ENCODE measurements at places on chromosomes 11 and 22.

- no peak for DNase-seq
Observed at GRCh38 chr11:10451426-10452116, 3.5 kb upstream of the AMPD3 start.

GRCh38 chr11:27507557-27508322, 1.2 kb upstream of the LIN7C start:
- DNase-seq = no peak

GRCh38 chr11:71322192-71322735, 69.9 kb upstream of the SHANK2 start:
- DNase-seq = no peak

DNA sequence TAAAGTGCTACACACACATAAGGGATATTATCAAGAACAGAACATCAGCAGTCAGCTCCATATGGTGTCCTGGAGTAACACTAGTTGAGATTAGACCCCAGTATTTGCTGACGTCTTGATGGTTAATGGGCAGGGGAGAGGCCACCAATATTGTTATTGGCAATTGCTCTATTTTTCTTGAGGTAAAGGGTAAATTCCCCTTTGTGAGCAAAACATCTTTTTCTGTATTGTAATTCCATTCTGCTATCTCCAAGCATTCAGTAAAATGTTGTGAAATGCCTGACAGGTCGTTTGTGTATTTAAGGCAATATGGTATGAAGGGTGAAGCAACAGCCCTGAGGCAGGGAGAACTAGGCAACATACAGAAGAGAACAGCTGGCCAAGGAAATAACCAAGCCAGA, 21.9 kb downstream of the PC start:
- no peak for DNase-seq

- no peak for DNase-seq
Observed at GRCh38 chr11:130003717-130004001, 1.0 kb upstream of the PRDM10 start.

GRCh38 chr11:67646535-67647336, 3.8 kb downstream of the ACY3 start:
- DNase-seq = no peak

- DNase-seq = no peak
Observed at GRCh38 chr22:30694171-30694639, 469 bp upstream of the OSBP2 start.

GRCh38 chr11:73566422-73566821, 31.5 kb downstream of the FAM168A start:
- DNase-seq = no peak

DNA sequence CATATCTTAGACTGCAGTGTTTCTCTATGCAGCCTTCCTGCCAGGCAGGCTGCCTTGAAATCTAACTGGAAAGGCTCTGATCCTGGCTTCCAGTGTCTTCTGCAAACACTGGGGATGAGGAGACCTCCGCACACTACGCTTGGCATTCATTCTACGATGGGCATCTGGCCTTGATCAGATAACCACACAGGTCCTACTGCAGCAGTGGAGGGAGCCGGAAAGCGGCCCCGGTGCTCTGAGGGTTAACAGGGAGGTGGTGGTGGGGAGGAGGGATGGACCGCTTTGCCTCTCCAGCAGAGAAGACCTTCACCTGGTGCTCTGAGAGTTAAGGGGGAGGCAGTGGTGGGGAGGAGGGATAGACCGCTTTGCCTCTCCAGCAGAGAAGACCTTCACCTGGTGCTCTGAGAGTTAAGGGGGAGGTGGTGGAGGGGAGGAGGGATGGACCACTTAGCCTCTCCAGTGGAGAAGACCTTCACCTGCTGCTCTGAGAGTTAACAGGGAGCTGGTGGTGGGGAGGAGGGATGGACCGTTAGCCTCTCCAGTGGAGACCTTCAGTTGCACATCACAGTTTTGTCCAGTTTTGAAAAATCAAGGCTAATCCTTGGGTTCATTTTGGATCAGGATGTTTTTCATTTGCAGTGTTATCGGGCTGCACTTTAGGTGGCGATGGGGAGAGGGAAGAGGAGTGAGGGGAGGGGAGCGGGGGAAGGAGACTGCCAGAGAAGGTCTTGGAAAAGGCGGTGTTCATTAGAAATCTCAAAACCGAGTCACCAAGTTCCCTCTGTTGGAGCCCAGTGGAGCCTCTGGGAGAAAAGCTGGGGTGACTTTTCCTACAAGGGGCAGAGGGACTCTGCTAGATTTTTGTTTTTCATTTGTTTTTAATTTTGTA, 5.6 kb downstream of the GAL start:
- DNase-seq = no peak
